ENCODE measurements at places on chromosomes 16 and 17.
A peak's percentile ranks its signal among the peaks of the same experiment; 100 is the strongest.

DNA sequence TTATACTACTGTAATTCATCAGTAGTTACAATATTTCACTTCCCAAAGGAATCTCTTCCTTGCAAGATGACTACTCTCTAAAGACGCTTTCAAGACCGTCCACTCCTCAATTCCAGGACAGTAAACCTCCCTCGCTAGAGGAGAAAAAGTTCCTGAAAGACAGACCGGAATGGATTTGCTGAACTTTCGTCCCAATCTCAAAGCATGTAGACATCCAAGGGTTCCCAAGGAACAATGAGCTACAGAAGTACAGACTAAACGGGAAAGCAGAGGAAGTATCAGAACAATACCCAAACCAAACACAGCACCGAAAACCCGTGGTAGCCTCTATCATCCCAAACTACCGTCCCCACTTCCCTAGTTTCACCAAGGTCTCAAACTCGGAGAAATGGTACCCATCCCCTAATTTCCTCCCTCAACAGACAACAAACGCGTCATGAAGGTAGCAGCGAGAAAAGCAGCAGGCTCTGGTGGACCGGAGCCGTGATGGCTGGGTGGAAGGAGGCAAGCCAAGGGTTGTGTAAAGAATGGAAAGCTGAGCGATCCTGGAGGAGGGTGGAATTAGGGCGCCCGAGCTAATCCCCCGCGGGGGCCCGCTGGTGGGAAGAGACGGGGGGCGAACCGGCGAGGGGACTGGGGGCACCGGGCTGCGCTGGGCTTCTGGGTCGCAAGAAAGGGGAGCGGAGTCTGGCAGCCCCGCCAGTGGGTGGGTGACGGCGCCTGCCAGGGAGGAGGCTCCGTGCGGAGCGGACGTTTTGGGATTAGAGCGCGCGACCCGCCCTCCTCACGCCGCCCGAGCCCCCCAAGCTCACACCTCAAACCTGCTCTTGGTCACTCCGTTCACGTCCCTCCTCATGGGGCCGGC lies 647 bp downstream of the FBXL20 start:
- DNase-seq = peak; percentile 23

GRCh38 chr17:21677126-21677910 lies 15.0 kb upstream of the KCNJ18 start:
- no peak for DNase-seq

- DNase-seq = no peak
Measured at GRCh38 chr16:8026450-8026849, 563.9 kb downstream of the TMEM114 start.

GRCh38 chr16:17083628-17084027 lies 387.1 kb downstream of the XYLT1 start:
- no peak for DNase-seq

- DNase-seq = no peak
Measured at GRCh38 chr16:86122681-86123342, 223.8 kb downstream of the IRF8 start.

- DNase-seq = no peak
Measured at GRCh38 chr17:21454441-21454840, 78.3 kb downstream of the KCNJ12 start.

DNA sequence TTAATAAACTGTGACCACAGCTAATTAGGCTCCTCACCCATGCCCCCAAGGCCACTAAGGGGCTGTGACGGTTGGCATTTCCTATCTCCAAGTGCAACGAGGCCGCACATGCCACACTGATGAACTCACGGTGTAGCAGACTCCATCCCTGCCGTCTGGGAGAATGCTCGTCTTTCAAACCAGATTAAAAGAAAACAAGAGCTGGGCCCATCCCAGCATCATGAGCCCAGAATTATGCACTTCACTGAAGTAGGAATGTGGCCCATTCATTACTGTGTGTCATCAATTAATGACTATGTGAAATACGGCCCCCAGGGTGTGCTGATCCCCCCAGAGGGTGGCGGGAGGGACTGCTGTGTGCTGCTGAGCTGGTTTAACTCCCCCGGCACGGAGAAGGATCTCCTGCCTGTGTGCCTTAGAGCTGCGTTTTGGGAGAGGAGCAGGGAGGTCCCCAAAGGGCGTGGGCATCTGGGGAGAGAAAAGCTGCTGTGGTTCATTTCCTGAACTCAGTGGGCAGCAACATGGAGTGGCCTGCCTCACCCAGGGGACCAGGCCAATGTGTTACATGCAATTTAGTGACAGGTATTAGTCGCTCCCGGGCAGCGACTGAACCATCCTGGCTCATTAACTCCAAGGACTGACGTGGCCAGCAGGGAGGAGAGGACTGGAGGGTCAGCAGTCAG lies 194.5 kb downstream of the FOXL1 start:
- DNase-seq = no peak

- DNase-seq = no peak
Measured at GRCh38 chr17:77441130-77441920, 300.6 kb downstream of the SEC14L1 start.

GRCh38 chr16:27211026-27211425 lies 7.7 kb downstream of the KDM8 start:
- DNase-seq = no peak

- no peak for DNase-seq
Measured at GRCh38 chr17:4635823-4636375, 5.6 kb downstream of the ALOX15 start.

GRCh38 chr17:32876417-32877163 lies at the start of gene MYO1D:
TSS of gene MYO1D (minus strand) at chr17:32877124. CDS start at chr17:32876872, 252 bp downstream.
- DNase-seq = peak; percentile 24

DNA sequence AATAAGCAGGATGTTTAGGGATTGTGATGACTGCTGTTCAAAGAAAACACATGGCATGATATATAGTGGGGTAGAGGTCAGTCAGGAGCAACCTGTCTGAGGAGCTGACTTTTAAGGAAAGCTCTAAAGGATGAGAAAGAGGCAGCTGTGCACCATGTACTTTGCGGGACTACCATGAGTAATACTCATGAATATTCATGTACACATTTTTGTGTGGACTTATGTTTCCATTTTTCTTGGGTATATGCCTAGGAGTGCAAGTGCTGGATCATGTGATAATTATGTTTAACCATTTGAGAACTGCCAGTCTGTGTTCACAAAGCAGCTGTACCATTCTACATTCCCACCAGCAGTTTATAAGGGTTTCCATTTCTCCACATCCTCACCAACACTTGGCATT lies 35.8 kb downstream of the BEAN1 start:
- no peak for DNase-seq

DNA sequence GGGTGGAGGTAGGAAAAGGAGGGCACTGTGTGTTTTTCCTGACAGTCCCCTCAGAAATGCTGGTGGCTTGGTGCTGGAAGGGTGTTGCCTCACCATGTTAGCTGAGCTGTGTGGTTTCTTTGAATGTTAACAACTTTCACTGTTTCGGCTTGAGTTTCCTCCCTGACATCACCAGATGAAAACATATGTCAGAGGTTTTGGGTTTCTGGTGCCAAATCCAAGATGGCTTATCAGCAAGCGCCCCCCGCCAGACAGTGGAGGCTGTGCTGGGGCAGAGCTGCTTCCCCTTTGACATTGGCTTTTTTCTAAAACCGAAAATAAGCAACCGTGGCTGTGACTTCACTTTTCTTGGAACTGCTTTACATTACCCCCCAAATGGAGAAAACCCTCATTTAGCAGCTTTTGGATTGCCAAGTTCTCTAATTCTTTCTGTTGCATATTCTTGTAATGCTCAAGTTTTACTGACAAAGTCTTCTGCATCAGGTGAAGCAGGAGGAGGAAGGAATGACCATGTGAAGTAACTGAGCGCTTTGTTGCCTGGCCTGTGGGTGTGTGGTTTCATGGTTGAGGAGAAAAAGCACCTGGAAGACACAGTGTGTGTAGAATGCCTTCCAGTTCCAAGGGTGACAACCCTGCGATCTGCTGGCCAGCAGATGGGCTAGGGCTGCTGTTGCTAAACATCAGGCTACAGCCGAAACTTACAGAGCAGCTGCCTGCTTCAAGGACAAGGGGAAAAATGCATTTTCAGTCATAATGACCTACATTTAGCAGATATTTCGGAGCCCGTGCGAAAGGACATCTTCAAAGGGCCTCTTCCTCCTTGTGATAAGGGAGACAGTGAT lies 9.7 kb downstream of the RMI2 start:
- DNase-seq = no peak

GRCh38 chr16:885391-885790 lies 84.9 kb upstream of the GNG13 start:
- DNase-seq = no peak

DNA sequence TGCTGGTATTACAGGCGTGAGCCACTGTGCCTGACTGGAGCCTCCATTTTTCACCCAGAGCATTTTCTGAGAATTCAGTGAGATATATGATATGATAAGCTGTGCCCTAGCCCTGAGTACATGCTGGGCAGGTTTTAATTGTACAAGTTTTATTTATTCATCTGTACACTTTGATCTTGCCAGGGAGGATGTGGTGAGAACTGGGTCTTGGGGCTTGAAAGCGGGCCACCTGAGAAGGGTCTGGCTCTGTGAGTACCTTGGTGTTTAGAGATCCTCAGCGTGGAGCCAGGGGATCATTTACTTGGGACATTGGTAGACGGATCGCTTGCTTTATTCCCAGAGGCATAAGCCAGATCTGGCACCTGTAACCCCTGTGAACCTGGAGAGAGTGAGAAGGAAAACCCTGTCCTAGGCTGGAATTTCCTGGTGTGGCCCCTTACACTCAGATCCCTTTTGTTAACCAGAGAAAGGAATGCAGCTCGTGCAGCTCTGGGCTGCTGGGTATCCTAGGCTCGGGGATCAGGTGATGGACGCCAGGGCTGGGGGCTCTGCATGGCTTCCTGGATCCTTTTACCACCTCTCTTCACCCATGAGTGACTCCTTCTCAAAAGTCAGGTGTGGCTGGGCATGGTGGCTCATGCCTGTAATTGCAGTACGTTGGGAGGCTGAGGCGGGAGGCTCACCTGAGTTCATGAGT lies 91.9 kb downstream of the ABCC1 start:
- no peak for DNase-seq

DNA sequence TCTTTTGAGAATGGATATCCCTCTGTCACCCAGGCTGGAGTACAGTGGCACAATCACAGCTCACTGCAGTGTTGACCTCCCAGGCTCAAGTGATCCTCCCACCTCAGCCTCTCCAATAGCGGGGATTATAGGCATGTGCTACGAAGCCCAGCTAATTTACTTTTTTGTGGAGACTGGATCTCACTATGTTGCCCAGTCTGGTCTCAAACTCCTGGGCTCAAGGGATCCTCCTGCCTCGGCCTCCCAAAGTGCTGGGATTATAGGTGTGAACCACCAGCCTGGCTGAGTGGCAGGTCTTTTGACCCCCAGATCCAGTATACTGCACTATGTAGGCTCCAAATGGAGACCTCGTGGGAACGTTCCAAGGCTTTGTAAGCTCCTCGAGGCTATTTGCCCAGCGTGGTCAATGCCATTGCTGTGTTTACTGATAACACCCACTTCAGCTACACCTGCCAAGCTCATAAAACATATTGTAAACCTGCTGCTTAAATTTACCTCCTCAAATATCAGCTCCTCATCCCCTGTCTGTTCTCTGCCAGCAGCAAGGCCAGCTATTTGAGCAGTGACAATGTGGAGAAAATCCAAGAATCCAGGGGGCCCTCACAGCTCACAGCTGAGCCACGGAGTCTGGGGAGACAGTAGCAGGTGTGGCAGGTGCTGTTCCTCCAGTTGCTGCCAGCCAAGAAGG lies 16.2 kb upstream of the KIFC3 start:
- no peak for DNase-seq

DNA sequence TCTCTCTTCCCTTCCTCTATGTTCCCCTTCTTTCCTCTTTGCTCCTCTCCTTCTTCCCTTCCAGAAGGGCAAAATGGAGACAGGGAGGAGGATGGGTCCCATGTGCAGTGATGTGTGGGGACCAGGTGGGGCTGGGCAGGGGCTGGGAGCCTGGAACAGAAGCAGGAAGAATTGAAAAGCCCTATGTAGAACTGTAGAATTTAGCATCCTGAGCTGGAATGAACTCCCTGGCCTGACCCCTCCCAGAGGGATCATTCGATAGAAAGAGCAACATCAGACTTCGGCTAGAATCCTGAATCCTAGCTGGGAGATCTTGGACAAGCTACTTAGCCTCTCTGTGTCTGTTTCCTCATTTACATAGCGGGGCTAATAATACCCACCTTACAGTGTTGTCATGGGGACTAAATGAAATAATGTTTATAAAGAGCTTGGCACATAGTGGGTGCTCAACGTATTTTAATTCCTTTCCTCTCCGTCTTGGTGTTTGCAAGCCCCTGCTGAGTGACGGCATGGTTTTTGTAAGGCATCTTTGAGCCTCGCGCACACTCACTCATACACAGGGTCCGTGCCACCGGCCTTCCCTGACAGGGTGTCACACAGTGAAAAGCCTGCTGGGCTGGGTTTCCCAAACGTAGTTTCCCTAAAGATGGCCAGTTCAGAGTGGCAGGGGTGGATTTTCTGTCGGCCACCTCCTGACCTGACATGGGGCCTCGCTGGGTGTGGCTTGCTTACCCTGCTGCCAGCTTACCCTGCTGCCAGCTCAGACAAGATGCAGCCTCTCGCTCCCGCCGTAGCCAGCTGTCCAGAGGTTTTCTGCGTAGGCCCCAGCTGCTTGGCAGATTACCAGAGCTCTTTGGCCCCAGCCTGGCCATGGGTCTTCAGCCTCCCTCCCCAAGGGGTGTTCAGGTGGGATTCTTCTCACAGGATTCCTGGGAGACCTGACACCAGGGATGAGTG lies 6.1 kb upstream of the ARHGAP23 start:
- no peak for DNase-seq

GRCh38 chr17:59800530-59800942 lies 92.2 kb downstream of the TUBD1 start:
- no peak for DNase-seq

All from omental fat pad (tissue), 4 donors.